ENCODE measurements at places on chromosomes 1 and 21.

GRCh38 chr1:2103266-2103900 is 53.2 kb downstream of the PRKCZ start:
- no peak for DNase-seq

- no peak for DNase-seq
These were observed 15.5 kb upstream of the FAM78B start for GRCh38 chr1:166182281-166182680.

DNA sequence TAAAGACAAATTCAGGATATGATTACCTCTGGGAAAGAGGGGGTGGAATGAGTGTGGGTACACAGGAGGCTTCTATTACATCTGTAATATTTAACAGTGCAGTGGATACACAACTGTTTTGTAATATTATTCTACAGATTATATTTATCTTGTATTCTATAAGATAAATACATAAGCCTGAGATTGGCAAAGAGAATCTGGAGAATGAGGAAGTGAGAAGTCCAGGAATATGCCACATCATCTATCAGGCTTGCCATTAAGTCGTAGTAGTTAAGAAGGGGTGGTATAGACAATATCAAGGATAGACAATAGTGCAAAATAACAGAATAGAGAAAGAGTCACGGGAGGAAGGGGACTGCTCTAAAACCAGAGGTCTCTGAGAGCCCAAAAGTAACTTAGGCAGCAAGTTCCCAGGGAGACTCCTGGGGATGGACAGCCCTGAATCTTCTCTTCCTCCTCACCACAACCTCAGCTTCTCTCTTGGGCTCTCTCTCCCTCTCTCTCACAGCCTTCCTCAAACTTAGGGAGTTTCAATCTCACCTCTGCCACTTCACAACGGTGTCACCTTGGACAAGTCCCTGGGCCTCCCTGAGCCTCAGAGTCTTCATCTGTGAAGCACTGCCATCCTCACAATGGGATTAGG is 14.0 kb upstream of the PTAFR start:
- no peak for DNase-seq

DNA sequence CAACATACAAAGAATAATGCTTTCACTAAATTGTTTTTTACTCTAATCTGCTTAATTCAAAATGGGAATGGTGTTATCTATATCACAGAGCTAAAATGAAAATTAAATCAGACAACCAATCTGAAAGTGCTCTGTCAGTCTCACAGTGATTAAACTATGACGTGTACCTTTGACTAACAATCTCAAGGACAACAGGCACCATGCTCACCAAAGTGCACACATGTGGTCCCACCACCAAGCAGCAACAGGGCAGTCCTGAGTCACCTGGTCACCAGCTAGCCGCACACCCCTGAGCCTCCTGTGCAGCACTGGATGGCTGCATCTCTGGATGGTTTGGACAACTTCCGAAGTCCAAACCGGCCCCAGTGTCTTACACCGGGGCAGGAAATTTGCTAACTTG is 54.5 kb upstream of the NADK start:
- DNase-seq: no peak

DNA sequence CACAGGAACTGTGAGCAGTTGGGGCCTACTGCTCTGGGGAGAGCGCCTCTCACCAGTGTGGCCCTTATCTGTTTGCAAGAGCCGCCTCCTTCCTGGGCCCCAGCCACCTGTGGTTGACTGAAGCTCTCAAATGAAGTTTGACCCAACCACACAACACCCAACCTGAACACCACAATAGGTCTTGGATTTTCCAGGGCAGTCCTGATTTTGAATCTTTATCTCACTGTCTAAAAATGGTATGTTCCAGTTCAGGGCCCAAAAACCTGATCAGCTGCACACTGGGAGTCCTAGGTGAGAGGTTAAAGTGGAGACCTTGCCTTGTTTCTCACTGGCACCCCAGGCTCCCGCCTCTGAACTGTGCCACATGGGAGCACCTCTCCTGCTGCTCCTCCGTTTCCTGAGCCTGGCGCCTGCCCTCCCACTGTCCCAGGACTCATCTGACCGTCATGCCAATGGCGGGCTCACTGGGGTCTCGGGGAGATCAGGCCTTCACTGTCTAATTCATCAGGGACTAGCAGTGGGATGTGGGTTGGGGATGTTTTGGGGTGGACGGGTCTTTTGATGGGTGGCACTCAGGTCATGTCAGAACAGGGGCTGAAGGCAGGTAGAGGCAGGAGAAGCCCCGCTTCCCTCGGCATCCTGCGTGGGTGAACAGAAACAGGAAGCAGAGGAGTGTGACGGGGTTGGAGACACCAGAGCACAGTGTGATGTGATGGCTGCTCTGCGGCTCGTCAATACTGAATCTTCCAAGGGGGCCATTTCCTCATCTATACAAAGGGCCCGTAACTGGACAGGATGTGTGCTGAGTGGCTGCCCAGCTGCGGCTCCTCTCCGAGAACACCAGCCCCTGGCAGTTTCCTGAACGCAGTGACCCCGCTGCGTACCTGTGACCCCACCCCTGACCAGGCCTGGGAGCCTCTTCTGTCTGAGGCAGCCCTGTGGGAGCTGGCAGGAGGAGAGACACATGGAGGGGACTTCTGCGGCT is 59.6 kb upstream of the ITPKB start:
- peak; percentile 78 for DNase-seq

DNA sequence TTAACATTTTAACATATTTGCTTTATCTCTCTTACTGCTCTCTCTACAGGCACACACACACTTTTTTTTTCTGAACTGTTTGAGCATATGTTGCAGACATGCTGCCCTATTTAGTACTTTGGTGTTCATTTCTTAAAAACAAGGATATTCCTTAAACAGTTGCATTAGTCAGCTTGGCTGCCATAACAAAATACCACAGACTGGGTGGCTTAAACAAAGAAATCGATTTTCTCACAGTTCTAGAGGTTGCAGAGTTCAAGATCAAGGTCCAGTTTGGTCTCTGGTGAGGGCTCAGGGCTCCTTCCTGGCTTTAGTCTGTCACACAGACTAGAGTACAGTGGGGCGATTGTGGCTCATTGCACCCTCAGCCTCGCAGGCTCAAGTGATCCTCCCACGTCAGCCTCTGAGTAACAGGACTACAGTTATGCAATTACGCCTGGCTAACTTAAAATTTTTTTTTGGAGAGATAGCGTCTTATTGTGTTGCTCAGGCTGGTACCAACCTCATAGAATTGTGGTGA is 46.7 kb downstream of the RPRD2 start:
- DNase-seq: no peak

- DNase-seq: peak; percentile 54
These were observed at the start of gene PTCH2 for GRCh38 chr1:44842862-44843655. TSS of gene PTCH2 (minus strand) at chr1:44843253. CDS start at chr1:44842932, 321 bp downstream.

DNA sequence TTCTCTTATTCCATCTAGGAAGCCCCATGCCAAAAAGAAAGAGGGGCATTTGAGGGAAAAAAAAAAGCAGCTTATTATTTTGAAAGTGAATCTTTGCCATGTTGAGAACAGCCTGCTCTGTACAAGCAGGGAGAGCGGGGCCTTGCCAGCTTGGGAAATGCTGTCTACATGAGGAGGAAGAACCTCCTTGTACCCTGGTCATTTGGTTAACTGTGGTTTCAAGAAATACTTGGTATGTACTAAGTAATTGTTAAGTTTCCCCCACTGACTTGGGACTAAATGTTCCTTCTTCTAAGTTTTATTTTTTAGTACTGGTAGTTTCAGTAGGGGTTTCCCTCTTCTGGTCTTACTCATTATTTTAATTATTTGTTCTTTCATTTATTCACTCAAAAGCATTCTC is 144.1 kb upstream of the HOOK1 start:
- no peak for DNase-seq

- DNase-seq: peak; percentile 12
These were observed 36.6 kb downstream of the CDC42 start for GRCh38 chr1:22089134-22089571.

- DNase-seq: no peak
These were observed 48.4 kb upstream of the CLIC4 start for GRCh38 chr1:24696756-24697330.

- no peak for DNase-seq
These were observed 5.5 kb upstream of the MYOCOS start for GRCh38 chr1:171616586-171616985.

DNA sequence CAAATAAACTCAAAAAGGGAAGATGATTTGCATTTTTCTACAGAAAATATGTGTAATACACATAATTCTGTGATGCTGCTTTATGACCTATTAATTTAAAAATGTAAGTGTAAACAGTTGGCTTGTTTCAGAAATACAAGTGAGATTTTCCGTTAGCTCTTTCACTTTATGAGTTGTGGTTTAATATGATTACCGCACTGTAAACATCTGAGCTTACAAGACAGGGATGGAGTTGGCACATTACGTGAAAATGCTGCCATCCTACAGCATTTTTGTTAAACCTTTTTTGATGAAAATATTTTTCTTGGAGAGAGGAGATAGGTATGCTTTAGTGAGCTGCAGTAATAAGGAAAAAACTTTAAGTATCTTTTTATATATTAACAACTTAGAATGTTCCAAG is 426.8 kb upstream of the ADAMTS5 start:
- DNase-seq: no peak

DNA sequence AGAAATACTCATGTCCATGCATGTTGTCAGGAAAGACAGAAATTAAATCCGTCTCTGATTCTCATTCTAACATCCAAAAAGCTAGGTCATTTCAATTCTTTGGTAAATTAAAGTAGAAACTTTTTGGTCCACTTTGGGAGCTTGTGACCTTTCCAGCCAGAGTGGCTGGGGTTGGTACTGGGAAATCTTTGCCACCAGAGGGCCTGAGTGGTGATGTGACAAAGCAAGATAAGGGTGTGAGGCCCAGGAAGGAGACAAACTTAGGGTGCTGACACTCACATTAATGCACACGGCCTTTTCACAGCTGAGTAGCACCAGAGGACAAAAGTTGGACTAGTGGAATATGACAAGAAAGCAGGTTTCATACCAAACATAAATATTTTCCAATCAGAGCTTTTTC is 144.3 kb downstream of the DNM3 start:
- DNase-seq: peak; percentile 5

- no peak for DNase-seq
These were observed 21.1 kb downstream of the ERG start for GRCh38 chr21:38477226-38477625.

GRCh38 chr1:229781453-229781852 is 155.4 kb downstream of the URB2 start:
- no peak for DNase-seq

DNA sequence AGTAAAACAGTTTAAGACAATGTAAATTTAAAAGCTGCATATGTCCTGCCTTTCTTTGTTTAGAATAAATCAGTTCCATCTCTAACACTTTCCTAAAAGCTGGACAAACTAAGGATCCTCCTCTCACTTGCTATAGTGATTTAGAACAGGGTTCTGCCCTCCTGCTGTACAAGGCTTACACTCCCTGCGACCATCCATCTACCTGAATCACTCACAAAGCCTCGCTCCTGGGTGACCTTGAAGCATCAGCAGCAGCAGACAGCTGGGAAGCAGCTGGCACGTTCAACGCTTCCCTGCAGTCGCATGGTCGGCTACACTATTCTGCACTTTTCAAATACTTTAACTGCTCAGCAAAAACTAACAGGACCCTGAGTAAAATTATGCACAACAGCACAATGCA is 128.0 kb downstream of the NTPCR start:
- no peak for DNase-seq

- no peak for DNase-seq
These were observed 38.9 kb downstream of the MCOLN2 start for GRCh38 chr1:84957966-84958365.

DNA sequence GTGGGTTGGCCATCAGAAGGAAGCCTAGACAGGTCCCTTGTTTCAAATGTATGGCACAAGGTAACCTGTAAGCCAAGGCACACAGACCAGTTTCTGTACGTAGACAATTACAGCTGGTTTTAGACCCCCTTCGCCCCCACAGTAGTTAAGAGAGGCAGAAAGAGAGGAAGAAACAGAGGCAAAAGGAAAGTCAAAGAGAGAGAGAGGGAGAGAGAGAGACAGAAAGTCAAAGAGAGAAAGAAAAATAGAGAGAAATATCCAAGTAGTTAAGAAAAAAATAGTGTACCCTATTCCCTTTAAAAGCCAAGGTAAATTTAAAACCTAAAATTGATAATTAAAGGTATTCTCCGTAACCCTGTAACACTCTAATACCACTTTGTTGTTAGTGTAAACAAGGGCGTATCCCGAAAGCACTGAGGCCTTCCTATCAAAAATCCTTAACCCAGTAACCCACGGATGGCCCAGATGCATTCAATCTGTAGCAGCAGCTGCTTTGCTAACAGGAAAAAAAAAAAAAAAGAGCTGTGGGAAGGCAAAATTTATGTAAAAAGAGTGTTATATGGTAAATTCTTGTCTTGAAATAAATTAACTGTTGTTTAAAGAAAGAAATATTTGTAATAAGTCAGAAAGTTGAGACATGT is 49.4 kb downstream of the ADCY10 start:
- no peak for DNase-seq

- DNase-seq: no peak
These were observed 136.6 kb downstream of the SYF2 start for GRCh38 chr1:25095635-25096200.

- no peak for DNase-seq
These were observed 69.4 kb downstream of the ALG14 start for GRCh38 chr1:95003433-95003738.

DNA sequence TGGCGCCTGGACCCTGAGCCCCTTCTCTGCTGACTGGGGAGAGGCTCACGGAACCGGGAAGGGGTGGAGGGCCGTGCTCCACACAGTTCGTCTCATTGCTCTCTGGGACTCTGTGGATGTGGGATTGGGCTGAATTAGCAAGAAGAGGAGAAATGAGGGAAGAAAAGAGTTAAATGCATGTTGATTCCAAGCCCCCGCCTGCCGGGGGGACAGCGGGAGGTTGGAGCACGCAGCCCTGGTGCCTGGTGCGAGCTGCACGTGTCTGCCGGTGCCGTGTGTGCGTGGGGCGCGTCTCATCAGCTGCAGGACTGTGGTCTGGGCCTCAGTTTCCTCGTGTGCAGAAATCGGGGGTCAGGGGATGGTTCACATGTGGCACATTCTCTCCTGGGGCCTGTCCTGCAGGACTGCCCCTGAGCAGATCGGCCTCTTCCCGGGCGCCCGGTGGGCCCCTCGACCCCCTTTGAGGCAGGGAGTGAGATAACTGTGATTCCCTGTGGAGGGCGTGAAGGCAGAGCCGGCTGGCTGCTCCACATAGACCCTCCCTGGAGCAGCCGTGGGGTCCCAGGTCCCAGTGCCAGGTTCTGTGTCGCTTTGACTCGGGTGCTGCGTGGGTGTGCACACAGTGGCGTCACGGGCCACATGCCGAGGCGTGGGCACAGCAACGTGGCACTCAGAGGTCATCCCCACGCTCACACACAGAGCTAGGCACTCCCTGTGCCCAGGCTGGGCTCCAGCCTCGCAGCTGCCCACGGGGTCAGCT is 11.4 kb downstream of the SAMD11 start:
- no peak for DNase-seq

GRCh38 chr1:234214911-234215892 is 158.1 kb upstream of the COA6 start:
- no peak for DNase-seq

GRCh38 chr1:170174395-170174794 is 28.6 kb downstream of the NTMT2 start:
- DNase-seq: no peak

GRCh38 chr1:85799737-85800136 is 91.5 kb upstream of the ZNHIT6 start:
- DNase-seq: no peak

- no peak for DNase-seq
These were observed 19.3 kb downstream of the TP73 start for GRCh38 chr1:3671371-3672180.

GRCh38 chr1:112651205-112651604 is 23.3 kb upstream of the MOV10 start:
- DNase-seq: no peak
